Tibial nerve (tissue), 4 donors: ENCODE measurements at places on chromosomes 13 and 19. TPM values are rescaled to one million over a fixed set of nuclear protein-coding genes. Genes with fewer than 3 reads are reported as not detected.
A peak's percentile ranks its signal among the peaks of the same experiment; 100 is the strongest.

The ZNF614 gene
- 8.3 TPM for total RNA-seq

- no peak for DNase-seq
Measured at GRCh38 chr13:86914757-86915156, 756.4 kb upstream of the SLITRK5 start.

GRCh38 chr19:54475706-54476105, 2.6 kb upstream of the CDC42EP5 start:
- no peak for DNase-seq

- peak; percentile 82 for DNase-seq
Measured at GRCh38 chr19:14005349-14006084, 603 bp downstream of the RFX1 start.
